AML-193 (cell line): ENCODE measurements at places on chromosomes 2 and 18.

GRCh38 chr2:178066890-178067669 is 5.5 kb downstream of the PDE11A start:
- no peak for DNase-seq

GRCh38 chr2:86525421-86526340 is 37.6 kb downstream of the CHMP3 start:
- DNase-seq: no peak

DNA sequence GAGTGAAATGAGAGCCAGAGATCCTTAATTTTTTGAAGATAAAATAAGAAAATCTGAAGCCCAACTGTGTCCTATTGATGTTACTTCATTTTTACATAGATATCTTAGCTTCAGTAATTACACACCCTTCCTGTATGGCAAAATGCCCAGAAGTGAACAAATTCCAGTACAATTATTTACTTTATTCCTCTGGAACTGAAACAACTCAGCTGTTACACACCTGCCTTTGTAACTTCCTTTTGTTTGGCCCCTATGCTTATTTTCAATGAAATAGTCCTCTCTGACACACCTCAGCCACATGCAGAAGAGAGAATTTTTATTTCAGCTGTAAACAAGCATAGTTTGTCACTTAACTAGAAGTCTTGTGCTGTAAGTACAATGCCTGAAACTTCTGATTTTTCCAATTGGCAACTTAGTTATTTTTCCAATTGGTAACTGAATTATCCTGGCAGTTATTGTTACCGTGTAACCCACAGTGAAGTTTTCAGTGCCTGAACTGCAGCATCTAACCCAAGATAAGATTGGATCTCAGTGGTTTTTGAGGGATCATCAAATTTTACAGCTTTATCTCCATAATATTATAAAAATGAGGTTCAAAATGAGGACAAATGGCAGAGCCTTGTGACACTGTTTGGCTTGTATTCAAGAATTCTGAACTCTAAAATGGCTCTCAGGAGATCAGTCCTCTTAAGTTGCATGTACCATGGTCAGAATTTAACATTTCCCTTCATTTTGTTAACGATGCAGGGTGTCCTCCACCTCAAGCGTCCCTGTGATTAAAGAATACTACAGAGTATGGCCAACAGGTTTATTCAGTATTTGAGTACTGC is 82.6 kb downstream of the PKP4 start:
- no peak for DNase-seq

DNA sequence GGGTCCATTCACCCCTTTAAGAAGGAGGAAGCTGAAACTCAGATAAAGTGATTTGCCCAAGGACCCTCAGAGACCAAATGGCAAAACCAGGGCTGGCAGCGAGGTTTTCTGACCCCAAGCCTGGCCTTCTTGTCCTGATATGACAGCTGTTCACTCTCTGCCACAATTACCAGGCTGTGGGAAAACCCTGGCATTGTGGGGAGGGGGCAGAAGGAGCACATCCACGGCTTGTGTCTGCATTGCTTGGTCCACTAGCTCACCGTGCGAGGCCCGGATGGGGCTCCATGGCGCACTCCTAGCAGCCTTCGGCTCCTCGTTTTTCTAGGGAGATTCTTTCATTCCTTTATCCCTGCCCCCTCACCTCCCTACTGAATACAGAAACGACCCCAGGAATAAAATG is 143.4 kb upstream of the SIX2 start:
- no peak for DNase-seq

GRCh38 chr2:7880566-7880965 is 801.3 kb upstream of the ID2 start:
- DNase-seq: no peak

GRCh38 chr18:76953156-76953555 is 130.8 kb downstream of the ZNF236 start:
- no peak for DNase-seq

DNA sequence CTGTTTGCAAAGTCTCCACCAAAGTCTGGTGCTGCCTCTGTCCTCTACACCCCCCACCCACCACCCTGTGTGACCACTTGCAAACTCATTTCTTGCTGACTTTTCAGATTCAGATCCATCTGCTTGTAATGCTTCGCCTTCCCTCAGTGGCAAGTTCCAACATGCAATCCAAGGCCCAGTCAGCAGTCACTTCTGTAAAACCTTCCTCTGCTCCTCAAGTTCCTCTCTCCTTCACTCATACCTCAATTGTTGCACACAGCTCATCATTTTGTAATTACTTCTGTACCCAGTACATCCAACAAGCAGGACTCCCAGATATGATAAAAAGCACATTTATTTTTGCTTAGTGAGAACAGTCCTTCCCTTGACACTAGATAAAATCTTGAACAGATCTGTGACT is 6.5 kb upstream of the LOXHD1 start:
- DNase-seq: no peak

- peak; percentile 62 for DNase-seq
Measured at GRCh38 chr2:233349005-233349998, 5.0 kb upstream of the DGKD start.

DNA sequence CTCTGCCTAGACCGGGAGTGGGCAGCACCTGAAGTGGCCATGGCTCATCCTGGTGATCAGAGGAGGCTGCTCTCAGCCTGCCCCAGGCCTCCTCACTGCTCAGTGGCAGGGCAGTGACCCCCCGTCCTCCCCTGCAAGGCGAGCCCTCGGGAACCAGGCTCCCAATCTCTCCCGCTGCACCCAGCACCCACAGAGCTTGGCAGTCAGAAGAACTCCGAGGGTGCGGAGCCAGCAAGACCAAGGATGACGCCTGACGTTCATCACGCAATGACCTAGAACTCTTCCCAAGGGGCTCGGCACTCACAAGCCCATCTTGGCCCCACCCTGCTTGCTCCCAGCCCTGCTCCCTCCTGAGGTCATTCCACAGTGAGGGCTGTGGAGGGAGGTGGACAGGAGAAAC is 189.8 kb upstream of the SALL3 start:
- DNase-seq: no peak

- no peak for DNase-seq
Measured at GRCh38 chr2:85613717-85614515, 2.0 kb upstream of the C2orf68 start.

DNA sequence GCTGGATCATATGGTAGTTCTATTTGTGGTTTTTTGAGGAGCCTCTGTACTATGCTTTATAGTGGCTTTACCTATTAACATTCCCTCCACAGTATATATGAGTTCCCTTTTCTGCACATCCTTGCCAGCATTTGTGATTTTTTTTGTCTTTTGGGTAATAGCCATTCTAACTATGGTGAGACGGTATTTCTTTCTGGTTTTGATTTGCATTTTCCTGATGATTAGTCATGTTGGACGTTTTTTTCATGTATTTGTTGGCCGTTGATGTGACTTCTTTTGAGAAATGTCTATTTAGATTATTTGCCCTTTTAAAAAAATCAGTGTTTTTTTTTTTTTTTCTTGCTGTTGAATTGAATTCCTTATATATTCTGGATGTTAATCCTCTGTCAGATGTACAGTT is 31.1 kb downstream of the ACTR3 start:
- DNase-seq: no peak

DNA sequence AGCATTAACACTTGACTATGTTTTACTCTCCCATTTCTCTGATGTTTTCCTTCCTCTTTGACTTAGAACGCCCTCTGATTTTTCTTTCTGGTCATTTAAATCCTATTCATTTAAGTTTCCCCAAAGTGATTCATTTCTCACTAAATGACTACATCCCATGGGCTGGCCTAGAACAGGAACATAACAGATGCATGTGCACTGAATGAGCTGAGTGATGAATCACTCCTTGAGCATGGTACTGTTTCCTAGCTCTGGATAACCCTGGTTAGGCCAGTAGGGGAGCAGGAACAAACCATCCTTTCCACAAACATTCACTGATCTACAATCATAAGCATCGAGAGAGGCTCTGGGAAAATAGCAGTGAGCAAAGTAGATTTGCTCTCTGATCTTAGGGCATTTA is 221.9 kb upstream of the SETBP1 start:
- no peak for DNase-seq

GRCh38 chr2:172084645-172085459 is 455 bp upstream of the DLX1 start:
- peak; percentile 67 for DNase-seq

DNA sequence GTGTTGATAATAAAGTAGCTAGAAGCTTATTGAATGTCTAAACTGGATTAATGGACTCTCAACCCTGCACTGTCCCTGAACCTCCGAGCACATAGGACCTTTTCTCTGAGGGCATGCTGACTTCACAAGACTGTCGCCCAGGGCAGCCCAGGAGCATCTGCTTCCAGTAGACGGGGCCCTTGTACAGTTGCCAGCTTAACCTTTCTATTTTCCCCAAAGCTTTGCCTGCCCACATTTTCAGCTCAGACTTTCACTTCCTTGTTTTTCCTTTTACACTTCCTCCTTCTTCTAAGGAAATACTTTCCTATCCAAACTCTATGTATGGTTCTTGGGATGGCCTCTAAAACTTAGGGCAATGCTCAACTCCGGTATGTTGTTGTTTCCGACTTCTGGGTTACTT is 1.3 kb downstream of the VWA3B start:
- DNase-seq: peak; percentile 37

- no peak for DNase-seq
Measured at GRCh38 chr18:59912007-59912550, 12.3 kb downstream of the PMAIP1 start.

- peak; percentile 40 for DNase-seq
Measured at GRCh38 chr2:42770288-42771131, 6.6 kb upstream of the OXER1 start.

GRCh38 chr2:134127496-134127895 is 126.4 kb upstream of the MGAT5 start:
- DNase-seq: no peak

- no peak for DNase-seq
Measured at GRCh38 chr2:127614731-127615130, 31.2 kb upstream of the GPR17 start.

DNA sequence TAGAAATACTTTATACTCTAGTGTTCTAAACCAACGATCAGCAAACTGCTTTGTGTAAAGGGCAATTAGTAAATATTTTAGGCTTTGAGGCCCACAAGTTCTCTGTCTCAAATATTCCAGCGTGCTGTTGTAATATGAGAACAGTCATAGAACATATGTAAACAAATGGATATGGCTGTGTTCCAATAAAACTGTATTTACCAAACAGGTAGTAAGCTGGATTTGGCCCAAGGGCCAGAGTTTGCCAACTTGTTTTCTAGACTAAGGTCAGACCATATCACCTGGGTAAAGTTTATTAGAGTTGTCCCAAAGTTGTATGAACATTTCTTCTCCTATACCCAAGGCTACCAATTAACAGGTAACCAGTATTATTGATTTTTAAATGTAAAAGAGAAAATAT is 303.2 kb upstream of the MC4R start:
- no peak for DNase-seq

- DNase-seq: no peak
Measured at GRCh38 chr2:75408771-75409170, 152.0 kb downstream of the EVA1A start.

DNA sequence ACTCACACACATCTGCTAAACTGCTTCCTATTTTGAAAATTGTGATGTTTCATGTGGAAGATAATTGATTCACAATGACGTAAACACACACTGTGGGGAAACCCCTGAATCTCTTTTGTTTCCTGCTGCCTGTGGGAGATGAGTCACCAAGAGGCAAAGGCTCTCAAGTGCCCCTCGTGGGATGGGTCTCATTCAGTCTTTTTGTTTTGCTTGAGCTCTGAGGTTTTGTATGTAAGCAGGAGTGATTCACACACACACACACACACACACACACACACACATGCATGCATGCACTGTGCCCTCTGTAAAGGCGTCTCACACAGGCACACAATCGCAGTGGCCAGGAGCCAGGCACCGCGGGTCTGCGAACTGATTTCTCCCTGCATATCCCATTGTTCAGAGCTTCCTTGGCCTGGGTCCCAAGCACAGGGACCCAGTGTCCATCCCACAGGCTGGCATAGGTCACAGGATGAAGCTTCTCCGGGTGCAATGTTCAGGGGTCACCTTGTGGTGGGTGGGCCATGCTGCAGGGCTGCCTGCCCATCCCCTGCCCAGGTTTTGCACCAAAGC is 12.1 kb upstream of the ARHGEF4 start:
- no peak for DNase-seq

DNA sequence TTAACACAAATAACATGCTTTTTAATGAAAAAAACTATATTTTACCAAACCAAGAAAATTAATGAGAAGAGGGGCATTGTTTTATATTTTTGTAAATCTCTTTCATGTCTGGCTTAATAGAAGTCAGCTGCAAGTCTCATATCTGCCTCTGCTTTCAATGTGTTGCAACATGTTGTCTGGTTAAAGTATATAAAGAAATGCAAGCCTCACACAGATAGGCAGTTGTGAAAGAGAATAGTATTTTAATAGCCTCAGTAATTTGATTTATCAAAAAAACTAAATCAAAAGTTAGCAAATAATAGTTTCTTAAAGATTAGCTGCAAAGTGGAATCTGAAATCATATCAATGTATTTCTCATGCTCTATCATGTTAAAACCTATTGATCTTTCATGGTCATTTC is 52.9 kb upstream of the NCOA1 start:
- no peak for DNase-seq

GRCh38 chr18:74534981-74535649 is 815 bp downstream of the CNDP1 start:
- DNase-seq: no peak

DNA sequence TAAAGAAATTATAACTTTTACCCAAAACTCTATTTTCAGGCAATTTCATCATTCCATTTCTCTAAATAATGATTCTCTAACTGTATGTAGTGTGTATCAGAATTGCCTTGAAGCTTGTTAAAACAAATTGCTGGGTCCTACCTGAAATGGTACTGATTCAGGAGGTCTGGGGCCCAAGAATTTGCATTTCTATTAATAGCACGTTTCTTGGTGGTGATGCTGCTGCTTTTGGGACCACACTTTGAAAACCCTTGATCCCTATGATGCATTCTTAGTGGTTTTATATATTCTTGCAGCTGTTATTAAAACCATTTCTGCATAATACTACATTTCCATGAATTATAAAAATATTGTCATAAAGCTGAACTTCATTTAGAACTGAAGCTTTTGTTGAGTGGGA is 140.7 kb downstream of the NCK2 start:
- no peak for DNase-seq

DNA sequence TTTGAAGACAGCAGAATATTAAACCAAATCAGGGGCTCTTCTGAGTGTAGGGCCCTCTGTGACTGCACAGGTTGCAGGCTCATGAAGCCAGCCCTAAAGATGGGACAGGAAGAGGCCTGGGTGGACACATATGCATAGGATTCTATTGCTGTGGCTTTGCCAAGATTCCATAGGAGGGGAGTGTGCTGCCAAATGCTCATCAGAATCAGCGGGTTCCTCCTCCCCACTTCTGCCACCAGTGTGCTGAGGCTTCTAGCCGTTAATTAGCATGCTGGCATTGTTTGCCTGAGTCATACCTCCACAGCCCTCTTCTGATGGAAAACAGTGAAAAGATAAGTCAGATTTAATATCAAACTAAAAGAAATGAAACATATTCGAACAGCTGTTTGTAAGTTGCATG is 103.9 kb upstream of the TMEFF2 start:
- DNase-seq: no peak

DNA sequence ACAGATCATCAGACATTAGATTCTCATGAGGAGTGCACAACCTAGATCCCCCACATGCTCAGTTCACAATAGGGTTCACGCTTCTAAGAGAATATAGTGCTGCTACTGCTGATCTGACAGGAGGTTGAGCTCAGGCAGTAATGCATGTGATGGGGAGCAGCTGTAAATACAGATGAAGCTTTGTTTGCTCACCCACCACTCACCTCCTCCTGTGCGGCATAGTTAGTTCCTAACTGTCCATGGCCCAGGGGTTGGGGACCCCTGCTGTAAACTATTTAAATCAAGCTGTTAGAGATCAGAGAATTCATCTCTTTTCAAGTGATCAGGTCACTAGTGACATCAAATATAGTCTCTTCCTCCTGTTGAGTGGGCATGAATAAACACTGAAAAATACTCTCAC is 88.8 kb upstream of the ACVR2A start:
- no peak for DNase-seq
